ENCODE measurements at places on chromosomes 4 and X. TPM values are rescaled to one million over a fixed set of nuclear protein-coding genes. Genes with fewer than 3 reads are reported as not detected.

TKTL2 gene
- total RNA-seq = 0.82 TPM

- DNase-seq = no peak
Measured at GRCh38 chrX:23381099-23382087, 46.7 kb downstream of the PTCHD1 start.

DNA sequence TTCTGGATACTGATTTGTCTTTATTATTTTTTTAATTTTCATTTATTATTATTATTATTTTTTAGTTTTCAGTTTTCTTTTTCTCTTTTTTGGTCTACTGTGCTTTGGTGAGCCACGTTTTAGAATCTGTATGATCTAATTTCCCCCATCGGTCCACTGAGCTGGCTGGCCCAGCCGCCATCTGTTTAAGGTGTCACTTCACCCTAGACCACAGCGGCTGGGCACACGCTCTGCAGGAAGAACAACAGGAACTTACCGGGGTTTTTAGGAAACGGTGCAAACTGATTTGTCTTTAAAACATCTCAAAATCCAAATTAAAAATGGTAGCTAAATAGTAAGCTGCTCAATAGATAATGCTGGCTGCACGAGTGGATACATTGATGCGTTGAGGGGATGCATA lies 48.8 kb upstream of the AMOT start:
- DNase-seq = no peak

DNA sequence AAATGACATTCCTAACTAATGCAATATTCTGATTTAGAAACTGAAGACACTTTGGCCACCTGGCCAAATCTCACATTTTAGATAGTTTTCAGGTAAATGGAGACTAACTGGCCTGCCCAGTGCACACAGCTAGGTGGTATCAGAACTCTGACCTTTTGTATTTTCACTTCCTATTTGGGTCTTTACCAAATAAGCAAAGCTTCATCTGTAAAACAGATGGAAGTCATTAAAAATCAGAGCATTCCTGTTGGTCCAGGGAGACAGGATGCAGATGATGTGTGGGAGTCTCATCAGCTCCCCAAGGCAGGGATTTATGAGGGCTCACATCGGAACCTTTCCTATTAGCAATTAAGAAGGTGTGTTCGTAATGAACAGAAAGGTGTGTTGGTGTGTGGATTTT lies 57.7 kb downstream of the ARHGAP10 start:
- no peak for DNase-seq

- DNase-seq = no peak
Measured at GRCh38 chrX:41336447-41336846, 2.5 kb downstream of the DDX3X start.

MAGIX gene
- 2.4 TPM for total RNA-seq

DNA sequence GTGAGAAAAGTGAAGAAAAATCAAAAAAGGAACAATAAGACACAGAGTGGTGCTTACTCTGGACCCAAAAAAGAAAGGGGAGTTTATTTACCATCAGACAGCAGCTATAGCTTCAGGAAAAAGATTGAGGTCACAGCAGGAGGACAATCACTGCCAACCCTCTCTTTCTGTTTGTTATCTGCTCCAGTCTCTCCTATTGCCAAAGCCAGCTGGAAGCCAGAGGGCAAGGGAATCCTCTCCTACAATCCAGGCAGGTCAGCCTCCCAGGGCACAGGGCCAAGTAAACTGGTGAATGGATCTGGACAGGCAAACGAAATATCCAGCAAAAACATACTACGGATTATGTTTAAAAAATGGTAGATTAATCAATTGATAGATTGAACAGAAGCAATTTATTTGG lies 306.9 kb upstream of the SLIT2 start:
- DNase-seq = no peak

Measured in frontal cortex (tissue), 4 donors.